Ureter (tissue), 1 donor: ENCODE measurements at places on chromosomes 6 and 20. TPM values are rescaled to one million over a fixed set of nuclear protein-coding genes. Genes with fewer than 3 reads are reported as not detected.

MUC21 gene
- not detected for total RNA-seq

NR2E1 gene
- 0.18 TPM for total RNA-seq

IMPG1 gene
- not detected for total RNA-seq

TRAPPC3L gene
- not detected for total RNA-seq
